Stimulated activated CD4-positive, alpha-beta T cell treated with anti-CD3 and anti-CD28 coated beads, Interleukin-15, amount 100 ng/mL, for 1 hour (primary cell): ENCODE measurements at places on chromosomes 2 and 18.

DNA sequence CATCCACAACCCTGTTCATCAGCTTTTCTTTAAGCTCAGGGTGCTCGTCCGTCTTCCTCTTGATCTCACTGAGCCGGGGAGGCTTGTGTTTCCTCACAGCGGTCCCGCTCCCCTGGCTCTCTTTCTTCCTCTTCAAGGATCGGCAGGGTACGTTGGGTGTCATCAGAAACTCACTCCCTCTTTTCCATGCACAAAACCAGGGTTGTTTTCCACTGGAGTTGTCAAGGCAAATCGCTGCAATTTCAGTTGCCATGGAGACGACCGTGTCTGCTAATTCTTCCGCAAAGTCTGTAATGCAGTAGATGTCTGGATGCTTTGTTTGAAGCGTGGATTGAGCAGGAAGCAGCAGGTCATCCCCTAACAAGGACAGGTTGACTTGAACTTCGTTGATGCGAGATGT lies 146.4 kb downstream of the DAW1 start:
- DNase-seq: no peak

- DNase-seq: no peak
These were observed 121.4 kb upstream of the COL3A1 start for GRCh38 chr2:188852772-188853171.

- peak; percentile 60 for DNase-seq
These were observed 61.7 kb downstream of the ZCCHC2 start for GRCh38 chr18:62584241-62585120.

- no peak for DNase-seq
These were observed 61.8 kb upstream of the CDC42EP3 start for GRCh38 chr2:37733251-37733650.

DNA sequence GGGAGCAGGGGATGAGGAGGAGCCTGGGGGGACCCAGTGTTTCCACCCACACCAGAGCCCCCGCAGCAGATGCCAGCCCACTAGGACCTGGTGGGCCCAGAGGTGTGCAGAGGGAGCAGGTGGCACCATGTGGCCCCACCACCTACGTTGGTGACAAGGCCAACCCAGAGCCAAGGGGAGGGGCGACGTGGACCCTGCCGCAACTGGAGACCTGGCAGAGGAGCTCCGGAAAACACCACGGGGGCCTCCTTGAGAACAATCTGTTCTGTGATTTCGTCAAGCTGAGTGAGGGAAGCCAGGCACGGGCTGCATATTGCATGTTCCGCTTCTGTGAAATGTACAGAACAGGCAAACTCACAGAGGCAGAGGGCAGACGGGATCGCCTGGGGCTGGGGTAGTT lies 49.1 kb upstream of the GPC1 start:
- no peak for DNase-seq

DNA sequence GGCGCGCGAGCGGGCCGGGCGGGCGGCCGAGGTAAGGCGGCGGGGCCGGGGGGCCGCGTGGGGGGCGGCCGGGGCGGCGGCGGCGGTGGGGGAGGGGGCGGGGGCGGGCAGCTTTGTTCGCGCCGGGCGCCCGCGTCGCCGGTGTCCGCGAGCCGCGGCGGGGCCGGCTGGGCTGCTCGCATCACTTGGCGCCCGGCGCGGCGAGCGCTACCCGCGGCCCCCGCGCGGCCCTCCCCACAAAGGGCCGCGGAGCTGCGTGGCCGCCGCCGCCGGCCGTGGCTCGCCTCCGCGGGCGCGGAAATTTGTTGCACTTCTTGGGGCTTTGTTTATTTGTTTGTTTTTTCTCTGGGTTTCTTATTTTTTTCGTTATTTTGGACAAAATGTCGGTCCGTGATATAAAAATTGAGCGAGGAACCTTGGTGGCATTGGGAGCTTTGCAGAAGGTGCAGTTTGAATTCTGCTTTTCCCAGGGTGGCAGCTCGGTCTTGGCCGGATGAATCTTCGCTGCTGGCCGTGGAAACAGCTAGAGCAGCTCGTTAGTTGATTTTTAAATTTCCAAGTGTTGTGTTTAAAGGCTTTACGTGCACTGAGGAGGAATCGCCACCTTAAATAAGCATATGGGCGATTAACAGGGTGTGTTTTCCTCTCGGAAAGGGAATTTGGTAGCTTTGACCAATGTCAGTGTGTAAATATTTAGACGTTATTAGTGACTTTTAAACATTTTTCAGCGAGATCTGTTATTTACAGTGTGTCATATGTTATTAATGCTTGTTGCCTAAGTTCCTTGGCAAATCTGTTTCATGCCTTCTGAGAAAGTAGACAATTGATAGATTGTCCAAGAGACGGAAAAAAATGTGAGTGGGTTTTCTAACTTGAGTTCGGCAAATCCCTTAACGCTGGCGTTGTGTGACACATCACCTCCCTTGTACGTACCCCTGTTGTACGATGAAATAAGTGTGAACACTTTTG lies 822 bp downstream of the UBE2E3 start:
- DNase-seq: no peak

DNA sequence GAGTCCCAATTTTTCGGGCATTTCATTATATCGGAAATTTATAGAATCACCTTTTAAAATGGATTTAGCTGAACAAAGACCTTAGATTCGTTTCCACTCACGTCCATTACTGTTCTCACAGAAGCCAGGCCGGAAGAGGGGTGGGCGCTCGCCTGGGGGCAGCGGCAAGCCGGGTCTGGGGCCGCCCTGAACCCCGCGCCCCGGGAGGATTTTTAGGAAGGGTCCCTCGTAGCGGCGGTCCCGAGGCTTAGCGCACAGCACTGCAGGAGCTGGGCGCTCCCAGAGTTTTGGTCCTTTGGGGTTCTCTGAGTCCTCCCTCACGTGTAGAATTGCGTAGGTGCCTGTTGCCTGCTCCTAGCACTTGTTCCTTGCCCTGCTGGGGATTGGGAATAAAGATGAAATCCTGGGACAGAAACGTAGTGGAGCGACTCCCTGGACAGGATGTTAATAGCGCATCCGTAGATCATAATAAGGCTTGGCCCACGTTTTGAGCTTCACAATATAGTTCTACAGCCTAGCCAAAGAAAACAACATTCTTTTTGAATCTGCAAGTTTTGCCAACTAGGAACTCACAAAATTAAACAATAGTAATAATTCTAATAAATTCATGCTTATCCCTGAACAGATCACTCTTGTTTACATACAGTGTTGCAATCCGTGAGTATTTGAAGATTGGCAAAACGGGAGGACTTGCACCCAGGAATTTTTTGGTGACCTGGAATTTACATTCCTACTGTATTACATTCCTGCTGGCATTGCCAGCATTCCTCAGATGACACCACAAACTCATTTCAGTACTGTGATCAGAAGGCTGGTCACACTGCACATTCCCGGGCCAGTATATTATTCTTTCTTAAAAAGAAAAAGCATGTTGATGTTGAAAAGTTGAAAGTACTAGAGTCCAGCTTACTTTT lies 875 bp downstream of the C18orf63 start:
- no peak for DNase-seq

GRCh38 chr2:68838641-68839040 lies 32.6 kb downstream of the BMP10 start:
- no peak for DNase-seq

DNA sequence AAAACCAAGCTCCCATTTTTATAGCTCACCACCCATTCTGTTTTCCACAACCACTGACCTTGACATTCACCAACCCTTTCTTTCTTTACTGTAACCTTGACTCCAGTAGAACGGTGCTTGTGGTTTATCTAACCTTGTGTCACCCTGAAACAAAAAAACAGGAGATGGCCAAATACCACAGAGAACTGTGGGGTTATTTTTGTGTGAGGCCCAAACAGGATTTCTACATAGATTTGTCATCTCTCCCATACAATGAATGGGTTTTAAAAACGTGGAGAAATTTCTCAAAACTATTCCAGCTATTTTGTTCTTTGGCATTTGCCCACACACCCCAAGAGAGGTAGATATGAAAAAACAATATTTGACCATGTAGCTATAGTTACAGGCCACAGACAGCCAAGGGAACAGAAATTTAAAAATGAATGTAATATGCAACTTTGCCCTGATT lies 231.3 kb upstream of the TANK start:
- no peak for DNase-seq

DNA sequence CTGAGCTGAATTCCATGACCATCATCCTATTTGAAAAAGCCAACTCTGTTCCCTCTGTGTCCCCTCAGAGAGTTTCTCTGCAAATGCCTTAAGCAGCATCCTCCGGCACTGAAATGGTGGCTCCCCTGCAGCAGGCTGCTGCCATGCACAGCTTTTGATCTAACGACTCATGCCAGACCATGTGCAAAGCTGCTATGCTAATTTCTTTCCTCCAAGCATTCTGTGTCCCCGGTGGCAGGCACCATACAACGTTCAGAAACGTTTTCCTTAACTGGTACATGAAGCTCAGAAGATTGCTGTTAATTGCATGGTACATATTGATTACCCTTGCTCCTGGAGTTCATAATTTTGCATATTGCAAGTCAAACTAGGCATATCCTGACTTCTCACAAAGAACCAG lies 336.8 kb downstream of the RBM43 start:
- DNase-seq: no peak

- no peak for DNase-seq
These were observed 294.8 kb downstream of the ZEB2 start for GRCh38 chr2:144225076-144225475.

- no peak for DNase-seq
These were observed 40.3 kb downstream of the ST6GAL2 start for GRCh38 chr2:106845716-106846115.

DNA sequence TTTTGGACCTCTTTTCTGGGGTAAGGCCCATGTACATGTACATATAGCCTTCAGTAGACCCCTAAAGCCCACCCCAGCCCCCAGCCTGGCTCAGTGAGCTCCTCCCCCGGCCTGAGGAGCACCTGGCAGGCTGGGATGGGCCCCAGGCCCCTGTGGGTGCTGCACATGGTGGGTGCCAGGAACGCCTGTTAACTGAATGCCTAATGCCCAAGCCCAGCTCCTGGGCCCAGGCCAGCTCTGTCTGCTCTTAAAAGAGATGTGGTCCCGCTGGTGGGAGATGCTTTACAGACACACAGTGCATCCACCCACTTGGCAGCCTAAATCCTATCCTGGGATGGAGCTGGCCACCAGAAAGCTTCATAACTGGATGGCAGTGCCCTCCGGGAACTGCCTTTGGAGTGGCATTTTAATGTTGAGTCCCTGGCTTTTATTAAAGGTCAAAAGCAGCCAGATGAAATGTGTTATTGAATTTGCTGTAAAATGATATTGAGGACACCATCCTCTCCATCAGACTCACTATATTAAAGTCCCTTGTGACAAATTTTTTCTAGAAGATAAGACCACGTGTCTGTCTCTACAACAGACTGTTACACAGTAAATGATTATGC lies 7.7 kb upstream of the OXER1 start:
- no peak for DNase-seq

DNA sequence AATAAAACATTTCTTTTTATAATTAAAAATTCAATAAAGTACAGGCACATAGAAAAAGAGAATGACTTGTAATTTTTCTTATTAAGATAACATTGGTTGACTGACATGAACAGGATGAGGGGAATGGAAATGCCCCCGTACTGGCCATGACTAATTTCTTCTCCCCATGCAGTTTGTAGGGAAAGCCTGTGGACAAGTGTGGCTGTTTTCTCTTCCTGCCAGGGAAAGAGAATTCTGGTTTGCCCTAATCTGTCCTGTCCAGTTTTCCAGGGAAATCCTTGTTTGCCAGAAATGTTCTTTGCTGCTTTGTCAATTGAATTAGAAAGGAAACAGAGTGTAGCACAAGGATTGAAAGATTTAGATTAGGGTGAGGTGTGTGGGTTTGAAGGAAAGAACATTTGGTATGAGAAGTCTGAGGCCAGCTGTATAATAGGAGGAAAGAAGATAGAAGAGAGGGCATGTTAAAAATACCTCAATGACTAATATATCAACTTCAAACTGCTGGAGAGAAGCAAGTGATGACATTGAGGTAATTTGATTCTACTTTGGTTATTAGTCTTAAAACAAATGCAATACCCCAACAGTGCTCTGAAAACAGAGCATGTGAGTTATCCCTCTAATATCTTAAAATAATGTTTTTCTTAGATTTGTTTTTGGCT lies 593.9 kb upstream of the ZNF804A start:
- DNase-seq: no peak

GRCh38 chr2:66850376-66850775 lies 415.5 kb downstream of the MEIS1 start:
- no peak for DNase-seq

- DNase-seq: no peak
These were observed 41.9 kb upstream of the AAK1 start for GRCh38 chr2:69685321-69686048.

DNA sequence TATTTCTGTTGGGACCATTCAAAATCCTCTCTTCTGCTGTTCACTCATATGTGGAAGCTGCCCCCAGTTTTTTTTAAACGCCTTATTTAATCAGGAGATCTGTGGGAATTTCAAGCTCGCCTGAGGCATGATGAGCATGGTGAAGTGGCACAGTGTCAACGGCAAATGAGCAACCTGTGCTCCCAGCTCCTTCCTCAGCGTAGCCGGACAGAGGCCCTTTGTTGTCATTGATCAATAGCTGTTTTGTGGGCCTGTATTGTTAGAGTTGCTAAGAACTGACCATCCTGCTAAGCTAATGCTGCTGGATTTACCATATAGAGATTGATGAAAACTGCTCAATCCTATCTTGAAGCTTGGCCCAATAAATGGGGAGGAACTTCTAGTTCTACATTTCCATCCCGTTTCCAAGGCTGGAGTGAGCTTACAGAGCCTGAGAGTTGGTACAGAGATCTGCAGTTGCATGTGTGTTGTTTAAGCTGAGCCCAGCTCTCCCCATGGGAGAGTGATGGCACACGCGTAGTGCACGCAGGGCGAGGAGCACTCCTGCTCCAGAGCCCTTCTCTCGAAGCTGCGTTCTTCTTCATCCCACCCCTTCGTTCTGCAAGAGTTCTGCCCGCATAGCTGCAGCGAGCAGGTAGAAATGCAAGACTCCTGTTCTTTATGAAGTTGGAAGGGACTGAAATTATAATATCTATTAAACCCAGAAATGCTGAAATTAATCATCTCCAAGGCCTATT lies 108.8 kb downstream of the RTN4 start:
- DNase-seq: no peak

DNA sequence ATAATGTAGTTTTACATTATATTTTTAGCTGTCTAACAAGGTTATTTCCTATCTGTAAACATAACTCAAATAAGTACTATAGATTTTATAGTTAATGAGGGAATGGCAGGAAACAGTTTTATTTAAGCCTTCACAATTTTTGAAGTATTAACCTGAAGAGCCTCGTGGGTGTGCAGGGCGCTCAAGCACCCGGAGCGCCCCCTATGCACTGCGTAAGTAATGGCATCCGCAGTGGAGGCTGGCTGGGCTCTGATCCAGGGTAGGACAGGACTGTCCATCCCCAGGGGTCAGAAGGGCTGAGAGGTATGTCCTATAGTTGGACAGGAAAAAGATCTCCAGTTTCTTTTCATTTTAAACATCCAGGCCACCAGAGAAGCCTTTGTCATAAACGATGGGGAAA lies 8.2 kb upstream of the GBX2 start:
- no peak for DNase-seq

- DNase-seq: no peak
These were observed 268.4 kb downstream of the METTL4 start for GRCh38 chr18:2302628-2303516.

DNA sequence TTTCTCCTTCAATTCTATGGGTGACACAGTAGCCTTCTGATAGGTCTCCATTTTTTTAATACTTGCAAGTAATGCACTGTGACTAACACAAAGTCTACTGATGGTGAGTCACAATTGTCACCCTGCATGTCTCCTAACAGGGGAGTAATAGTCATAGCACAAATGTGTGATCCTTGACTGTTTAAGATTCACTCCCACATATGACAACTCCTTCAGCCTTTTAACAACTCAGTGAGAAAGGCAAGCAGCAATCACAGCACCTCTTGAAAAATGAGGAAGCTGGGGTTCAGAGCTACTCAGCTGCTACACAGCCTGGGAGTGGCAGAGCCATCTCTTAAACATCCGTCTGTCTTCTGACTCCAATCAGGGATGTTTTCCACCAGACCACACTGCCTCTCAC lies 63.8 kb downstream of the EHD3 start:
- no peak for DNase-seq
